ENCODE measurements at places on chromosomes 7 and 10. TPM values are rescaled to one million over a fixed set of nuclear protein-coding genes. Genes with fewer than 3 reads are reported as not detected.

The STEAP1B gene
- 25.3 TPM for total RNA-seq

The NDUFB2 gene
- 136 TPM for total RNA-seq

The LRGUK gene
- total RNA-seq, result 0.28 TPM

The TMEM176B gene
- not detected for total RNA-seq

The TET1 gene
- total RNA-seq, result 4.2 TPM

The PDE1C gene
- 13.0 TPM for total RNA-seq

The SP8 gene
- not detected for total RNA-seq

The NRAP gene
- total RNA-seq, result not detected

The OR2A5 gene
- total RNA-seq, result not detected

The SSC4D gene
- 0.77 TPM for total RNA-seq

The SH2D4B gene
- total RNA-seq, result under 0.01 TPM

The TUBAL3 gene
- total RNA-seq, result not detected

The PTER gene
- 11.3 TPM for total RNA-seq

The TECTB gene
- not detected for total RNA-seq

The ANKRD30A gene
- not detected for total RNA-seq

The MMD2 gene
- not detected for total RNA-seq

The DKK1 gene
- total RNA-seq, result 174 TPM

The CDC14C gene
- not detected for total RNA-seq

The MINDY4 gene
- total RNA-seq, result 6.2 TPM

The EGR2 gene
- 0.58 TPM for total RNA-seq

The MMP21 gene
- not detected for total RNA-seq

The FGF8 gene
- total RNA-seq, result 0.19 TPM

The FAM24B gene
- total RNA-seq, result 4.4 TPM

The AVPI1 gene
- total RNA-seq, result 15.3 TPM

The MRLN gene
- total RNA-seq, result not detected

The STK32C gene
- 6.8 TPM for total RNA-seq
